Uterine smooth muscle cell (primary cell): ENCODE measurements at places on chromosomes 5 and 9. TPM values are rescaled to one million over a fixed set of nuclear protein-coding genes. Genes with fewer than 3 reads are reported as not detected.

Gene OSTF1
- 33.2 and 63.0 TPM in 2 replicates for total RNA-seq

Gene TSSK1B
- total RNA-seq = 0.11 and 0.12 TPM in 2 replicates

Gene FAM221B
- total RNA-seq = not detected in 2 replicates

Gene CXCL14
- total RNA-seq = 0.22 and 0.37 TPM in 2 replicates

Gene LMX1B
- not detected in 2 replicates for total RNA-seq

Gene RGS7BP
- total RNA-seq = not detected in 2 replicates
